ENCODE measurements at places on chromosomes 11 and 22. TPM values are rescaled to one million over a fixed set of nuclear protein-coding genes. Genes with fewer than 3 reads are reported as not detected.

- ATAC-seq, result no peak
Observed at GRCh38 chr22:40721266-40721665, 42.0 kb downstream of the MCHR1 start.

DNA sequence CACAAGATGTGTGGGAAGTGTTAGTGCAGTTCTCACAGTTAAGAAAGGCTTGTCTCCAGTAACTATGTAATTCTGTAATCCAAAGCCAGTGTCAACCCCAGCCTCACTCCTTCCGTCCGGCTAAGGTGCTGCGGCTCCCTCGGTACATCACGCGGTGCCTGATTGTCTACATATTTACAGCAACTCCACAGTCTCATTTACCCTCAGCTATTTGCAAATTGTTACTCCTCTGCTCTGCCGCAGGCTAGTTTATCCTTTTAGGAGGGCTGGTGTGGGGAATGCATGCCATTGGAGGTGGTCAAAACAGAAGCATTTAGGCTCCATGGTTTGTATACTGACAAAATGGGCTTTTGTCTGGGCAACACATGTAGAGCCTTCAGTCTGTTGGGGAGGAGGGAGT is 358.3 kb downstream of the METTL15 start:
- ATAC-seq, result no peak

DNA sequence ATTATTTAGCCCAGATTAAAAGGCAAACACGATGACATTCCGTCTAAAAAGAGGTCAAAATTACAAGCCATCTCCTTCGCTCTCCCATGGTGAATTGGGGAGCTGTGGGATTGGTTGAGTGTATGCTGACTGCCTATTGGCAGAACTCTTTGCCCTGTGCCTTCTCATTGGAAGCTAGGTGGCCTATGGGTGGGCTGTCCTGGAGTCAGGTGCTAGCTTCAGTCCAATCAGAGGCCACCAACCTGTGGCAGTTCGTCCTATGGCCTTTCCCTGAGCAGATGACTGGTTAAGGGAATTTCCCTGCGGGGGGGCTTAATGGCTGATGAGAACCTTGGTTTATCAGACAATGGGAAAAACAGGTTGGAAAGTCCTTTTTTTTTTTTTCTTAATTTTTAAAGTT is 3.2 kb upstream of the MTMR3 start:
- ATAC-seq, result peak; percentile 25

Gene ROBO3
- 8.1 TPM for total RNA-seq

Gene MAJIN
- 1.1 TPM for total RNA-seq

Gene GAB4
- not detected for total RNA-seq

- no peak for ATAC-seq
Observed at GRCh38 chr11:88070437-88070836, 104.8 kb downstream of the RAB38 start.

GRCh38 chr11:127601578-127601977 is 601.0 kb upstream of the KIRREL3 start:
- no peak for ATAC-seq

Gene SPECC1L
- 42.2 TPM for total RNA-seq

Gene OR4C16
- total RNA-seq, result not detected

GRCh38 chr22:21591695-21592094 is 24.2 kb downstream of the UBE2L3 start:
- ATAC-seq, result no peak

GRCh38 chr11:86021377-86021776 is 47.5 kb downstream of the PICALM start:
- peak; percentile 90 for ATAC-seq

Gene OR10A2
- not detected for total RNA-seq

DNA sequence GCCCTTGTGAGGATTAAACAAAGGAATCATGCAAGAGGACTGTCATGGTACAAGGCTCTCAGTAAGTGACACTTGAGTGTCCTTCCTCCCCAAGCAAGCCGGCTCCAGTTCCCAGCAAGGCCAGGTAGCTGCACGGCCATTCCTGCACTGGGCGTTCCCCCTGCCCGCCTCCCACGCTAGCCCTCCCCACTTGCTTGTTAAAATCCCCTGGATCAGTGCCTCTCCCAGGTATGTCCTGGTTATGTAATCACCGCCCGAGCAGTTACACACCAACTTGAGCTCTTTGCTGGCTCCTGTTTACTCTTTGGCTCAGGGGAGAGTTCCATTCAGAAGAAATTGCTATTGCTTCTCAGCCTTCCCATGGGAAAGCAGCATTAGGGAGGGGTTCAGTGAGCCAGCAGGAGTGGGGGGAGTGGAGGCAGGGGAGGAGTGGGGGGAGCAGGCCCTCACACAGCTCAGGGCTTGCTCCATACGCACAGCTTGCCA is 19.4 kb upstream of the MYEOV start:
- no peak for ATAC-seq

GRCh38 chr11:37320921-37321320 is 722.9 kb upstream of the RAG2 start:
- no peak for ATAC-seq

Gene ACP2
- total RNA-seq, result 14.8 TPM

GRCh38 chr11:7186190-7186589 is 65.5 kb upstream of the SYT9 start:
- ATAC-seq, result no peak

GRCh38 chr11:42772886-42773285 is 538.9 kb upstream of the API5 start:
- no peak for ATAC-seq

Gene USP2
- 0.52 TPM for total RNA-seq

GRCh38 chr11:20762980-20763379 is 93.6 kb downstream of the NELL1 start:
- ATAC-seq, result no peak

DNA sequence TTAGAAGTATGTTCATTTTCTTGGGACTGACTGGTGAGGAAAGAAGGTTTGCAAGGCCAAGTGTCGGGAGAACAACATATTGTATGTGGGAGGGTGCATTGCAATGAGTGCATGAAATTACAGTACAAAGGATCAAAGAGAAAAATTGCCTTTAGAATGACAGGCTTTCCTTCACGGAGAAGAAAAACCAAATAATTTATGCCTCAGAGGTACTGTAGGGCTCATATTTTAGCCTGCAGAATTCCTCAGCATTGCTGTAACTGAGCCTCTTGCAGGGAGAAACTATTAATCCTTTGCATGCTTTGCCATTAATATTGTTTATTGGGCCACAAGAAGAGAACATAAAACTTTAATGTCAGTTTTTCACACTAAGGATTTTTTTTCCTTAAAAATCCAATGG is 60.1 kb downstream of the LRRC4C start:
- no peak for ATAC-seq

GRCh38 chr22:26711205-26711963 is 54.0 kb downstream of the MIAT start:
- ATAC-seq, result no peak

Gene ACR
- total RNA-seq, result not detected

Gene PARVG
- total RNA-seq, result 34.9 TPM

DNA sequence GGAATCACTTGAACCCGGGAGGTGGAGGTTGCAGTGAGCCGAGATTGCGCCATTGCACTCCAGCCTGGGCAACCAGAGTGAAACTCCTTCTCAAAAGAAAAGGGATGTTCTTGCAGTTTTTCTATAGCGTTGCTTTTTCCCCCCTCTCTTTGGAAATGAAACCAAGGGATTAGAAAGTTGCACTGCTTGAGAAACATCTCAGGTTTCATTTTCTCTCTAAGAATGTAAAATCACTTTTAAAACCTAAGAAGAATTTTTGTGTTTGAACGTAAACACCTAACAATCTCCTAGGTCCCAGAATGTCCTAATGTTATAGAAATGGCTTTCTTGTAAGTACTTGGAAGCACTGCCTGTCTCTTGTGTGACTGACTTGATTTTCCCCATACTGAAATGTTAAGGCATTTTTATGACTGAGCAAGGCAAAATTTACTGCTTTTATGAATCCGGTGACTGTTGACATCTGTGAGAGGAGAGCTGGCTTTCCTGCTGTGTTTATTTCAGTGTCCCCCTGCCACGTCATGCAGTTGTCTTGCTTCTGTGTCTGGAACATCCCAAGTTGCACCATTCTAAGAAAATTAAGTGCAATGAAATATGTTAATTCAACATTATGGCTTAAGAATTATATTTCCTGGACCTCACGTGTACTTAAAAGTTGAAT is 37.7 kb downstream of the NF2 start:
- no peak for ATAC-seq

- no peak for ATAC-seq
Observed at GRCh38 chr11:111946499-111946898, 9.4 kb downstream of the DIXDC1 start.

DNA sequence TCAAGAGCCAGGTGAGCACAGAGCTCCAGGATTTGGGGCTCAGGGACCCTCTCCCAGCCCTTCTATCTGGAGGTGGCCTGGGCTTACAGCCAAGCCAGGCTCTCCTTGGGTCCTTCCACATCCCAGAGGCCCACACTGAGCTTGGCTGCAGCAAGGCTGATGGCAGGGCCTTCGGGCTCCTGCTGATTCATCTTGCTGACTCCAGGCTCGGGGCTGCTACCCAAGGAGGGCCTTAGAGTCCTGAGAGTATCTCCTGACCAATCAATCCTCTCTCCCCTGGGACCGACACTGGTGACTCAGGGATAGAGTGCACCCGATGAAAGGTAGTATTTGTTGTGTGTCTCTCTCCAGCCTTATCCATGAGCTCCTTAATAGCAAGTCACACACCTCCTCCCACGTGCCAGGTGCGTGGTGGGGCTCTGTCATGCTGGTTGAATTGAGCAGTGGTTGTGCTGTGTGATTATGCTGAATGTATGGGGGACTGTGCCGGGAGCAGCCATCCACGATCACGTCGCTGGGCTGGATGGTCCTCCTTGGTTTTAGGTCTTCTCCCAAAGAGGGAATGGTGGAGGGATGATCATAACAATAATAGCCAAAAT is 62.3 kb downstream of the GRIK4 start:
- ATAC-seq, result no peak

DNA sequence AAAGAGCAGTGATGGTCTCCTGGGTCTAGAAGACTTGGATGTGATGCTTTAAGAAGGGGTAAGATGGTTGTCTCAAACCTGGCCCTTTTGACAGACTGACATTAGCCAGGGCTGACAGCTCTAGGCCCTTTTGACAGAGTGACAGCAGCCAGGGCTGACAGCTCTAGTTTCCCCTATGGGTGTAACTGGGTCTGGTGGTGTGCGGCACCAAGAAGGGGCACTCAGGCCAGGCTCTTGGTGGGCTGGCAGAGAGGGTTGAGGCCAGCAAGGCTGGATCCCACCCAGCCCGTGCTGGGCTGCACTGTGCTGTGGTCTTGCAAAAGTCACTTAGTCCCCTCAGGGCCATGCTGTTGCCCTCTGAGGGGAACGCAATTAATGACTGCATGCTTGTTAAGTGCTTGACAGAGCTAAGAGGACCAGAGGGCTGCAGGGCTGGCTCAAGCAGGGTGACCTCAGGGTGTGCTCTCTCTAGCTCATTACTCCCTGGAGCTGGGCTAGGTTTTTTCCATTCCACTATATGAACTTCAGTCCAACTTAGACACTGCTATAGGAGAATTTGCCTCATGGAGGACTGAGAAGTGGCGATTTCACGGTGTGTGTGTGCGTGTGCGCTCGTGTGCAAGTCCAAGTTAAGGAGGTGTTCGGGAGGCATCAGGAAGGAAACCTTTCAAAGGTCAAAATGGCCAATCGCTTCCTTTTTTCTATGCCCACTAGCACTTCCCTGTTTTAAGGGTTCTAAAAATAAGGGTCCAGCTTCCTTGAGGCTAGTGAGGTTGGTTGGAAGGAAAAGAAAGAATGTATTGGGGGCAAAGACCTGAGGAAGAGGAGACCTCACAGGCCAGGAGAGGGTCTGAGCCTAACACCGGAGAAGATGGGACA is 4.4 kb downstream of the UBASH3B start:
- ATAC-seq, result no peak

Gene RIC3
- 13.4 TPM for total RNA-seq

Data from activated T-helper 17 cell treated with anti-CD3 and anti-CD28 coated beads, Interleukin-2, amount 50 U/mL, for 72 hours (primary cell).